ENCODE measurements at places on chromosomes 5 and 9.

DNA sequence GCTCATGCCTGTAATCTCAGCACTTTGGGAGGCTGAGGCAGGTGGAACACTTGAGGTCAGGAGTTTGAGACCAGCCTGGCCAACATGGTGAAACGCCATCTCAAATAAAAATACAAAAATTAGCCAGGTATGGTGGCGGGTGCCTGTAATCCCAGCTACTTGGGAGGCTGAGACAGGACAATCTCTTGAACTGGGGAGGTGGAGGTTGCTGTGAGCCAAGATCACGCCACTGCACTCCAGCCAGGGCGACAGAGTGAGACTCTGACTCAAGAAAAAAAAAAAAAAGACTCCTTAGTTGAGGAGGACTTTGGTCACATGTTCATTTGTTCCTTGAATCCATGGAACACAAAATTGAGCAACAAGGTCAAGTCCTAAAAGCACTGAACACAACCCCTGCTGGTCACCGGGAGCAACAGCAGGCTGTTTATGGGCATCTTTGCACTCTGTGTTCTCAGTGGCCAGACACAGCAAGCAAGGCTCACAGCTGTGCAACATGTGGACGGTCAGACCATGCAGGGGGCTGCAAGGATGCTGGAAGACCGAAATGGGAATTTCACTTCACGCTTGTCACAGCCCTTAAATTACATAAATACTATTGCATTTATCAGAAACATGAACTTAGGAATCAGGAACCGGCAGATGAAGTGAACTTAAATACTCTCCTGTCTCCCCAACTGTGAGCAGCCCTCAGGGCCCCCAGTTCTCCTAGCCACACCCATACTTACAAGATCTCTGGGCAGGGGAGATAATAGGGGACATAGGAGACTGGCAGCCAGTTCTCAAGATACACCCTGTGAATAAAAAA is 2.8 kb downstream of the GBGT1 start:
- peak; percentile 26 for DNase-seq

DNA sequence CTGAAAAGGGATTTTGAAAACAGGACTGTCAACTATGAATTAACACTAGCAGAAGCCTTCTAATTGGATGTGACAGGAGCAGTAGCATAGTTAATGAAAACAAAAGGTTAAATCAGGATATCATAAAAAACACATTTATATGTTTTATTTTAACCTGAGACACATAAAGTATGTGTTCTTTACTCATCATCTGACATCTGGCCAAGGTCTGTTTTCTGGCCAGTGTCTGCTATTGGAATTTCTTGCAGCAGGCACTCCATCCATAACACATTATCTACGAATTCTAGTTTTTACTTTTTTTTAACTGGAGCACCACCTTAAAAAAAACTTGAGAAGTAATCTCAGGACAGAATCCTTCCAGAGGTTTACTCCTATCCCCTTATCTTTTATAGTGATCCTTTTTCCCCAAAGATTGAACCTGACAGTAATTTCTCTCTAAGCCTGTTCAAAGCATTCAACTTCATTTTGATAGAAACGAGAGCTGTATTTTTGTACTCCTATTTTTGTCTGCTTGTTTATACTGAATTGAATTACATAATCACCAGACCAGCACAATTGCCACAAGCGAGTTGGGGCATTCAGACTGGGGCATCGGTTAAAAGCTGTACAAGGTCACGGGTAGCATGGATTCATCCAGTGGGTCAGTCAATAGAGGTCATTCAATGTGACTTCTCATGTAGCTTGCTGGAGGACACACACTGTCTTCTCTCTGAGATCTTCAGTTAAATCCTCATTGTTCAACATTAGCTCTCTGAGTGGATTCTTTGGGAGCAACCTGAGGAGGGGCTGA is 205.6 kb upstream of the CLINT1 start:
- DNase-seq: no peak

- no peak for DNase-seq
Observed at GRCh38 chr5:95369782-95370181, 21.4 kb upstream of the FAM81B start.

- DNase-seq: no peak
Observed at GRCh38 chr9:98150164-98150563, 31.1 kb upstream of the TRIM14 start.

Data from stimulated activated CD4-positive, alpha-beta T cell treated with anti-CD3 and anti-CD28 coated beads, Interleukin-4, amount 100 ng/mL, for 4 hours (primary cell).